Fibroblast of skin of abdomen (primary cell): ENCODE measurements at places on chromosomes 2 and 18.

- DNase-seq: peak; percentile 33
Measured at GRCh38 chr18:28766027-28766426, 589.1 kb upstream of the CDH2 start.

DNA sequence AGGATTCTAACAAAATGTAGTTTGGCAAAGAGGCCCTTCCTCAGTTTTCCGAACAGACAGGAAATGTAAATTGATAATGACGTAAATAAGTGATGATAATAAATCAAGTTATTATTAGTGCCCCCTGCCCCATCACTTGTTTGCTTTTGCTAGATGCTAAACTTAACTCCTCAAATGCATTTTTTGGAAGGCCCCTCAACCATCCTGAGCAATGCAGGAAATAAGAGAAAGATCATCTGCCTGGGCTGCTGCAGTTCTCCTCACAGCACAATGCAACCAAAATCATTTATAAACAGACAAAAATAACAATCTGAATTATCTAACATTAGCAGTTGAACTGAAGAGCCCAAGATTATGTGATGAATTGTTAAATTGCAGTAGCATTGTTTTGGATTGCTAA lies 62.6 kb upstream of the PSMD14 start:
- no peak for DNase-seq

GRCh38 chr18:22681908-22682307 lies 251.2 kb upstream of the RBBP8 start:
- DNase-seq: no peak

GRCh38 chr2:223230352-223230751 lies 178.4 kb downstream of the KCNE4 start:
- no peak for DNase-seq

GRCh38 chr2:201450954-201451291 lies 335 bp downstream of the TRAK2 start:
- DNase-seq: peak; percentile 31

GRCh38 chr18:13382366-13382953 lies 163.9 kb downstream of the LDLRAD4 start:
- DNase-seq: peak; percentile 54

DNA sequence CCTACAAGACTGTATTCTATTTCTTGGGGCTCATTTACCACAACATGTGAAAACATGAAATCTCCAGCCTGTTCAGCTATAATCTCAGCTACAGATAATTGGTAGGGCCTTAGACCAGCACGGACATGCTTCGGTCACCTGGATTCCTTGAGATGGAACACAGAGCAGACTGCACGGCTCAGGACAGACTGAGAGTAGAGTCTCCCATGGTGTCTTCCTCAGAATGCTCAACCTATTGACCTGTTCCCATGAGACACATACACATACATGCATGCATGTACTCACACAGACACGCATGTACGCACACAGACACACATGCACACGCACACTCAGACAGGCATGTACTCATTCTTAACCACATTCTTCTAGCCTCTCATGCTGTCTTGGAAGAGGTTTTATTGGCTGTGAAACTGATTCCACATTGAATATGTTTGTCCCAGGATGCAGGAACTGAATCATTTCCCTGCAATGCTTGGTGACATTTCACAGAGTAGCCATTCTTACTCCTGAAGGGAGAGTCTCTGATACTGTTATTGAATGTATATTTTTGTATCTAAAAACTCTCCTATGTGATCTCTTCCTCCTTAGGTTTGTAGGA lies 23.5 kb upstream of the BZW1 start:
- peak; percentile 76 for DNase-seq

DNA sequence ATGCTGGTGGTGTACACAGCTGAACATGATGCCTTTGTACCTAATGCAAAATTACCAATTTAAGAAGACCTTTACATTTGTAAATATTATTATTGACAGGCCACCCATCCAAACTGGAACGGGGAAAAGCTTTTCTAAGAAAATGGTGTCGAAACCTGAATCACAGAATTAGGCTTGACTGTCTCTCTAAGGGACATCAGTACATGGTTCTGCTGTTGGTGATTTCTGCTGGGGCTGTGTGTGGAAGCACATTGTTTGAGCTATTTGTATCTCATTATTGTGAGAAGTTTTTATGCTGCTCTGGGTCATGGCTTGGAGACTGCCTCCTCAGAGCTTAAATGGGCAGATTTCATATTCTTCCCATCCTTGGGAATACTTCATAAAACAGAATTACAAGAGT lies 420.9 kb upstream of the POU3F3 start:
- no peak for DNase-seq

- peak; percentile 4 for DNase-seq
Measured at GRCh38 chr18:3554091-3554601, 104.2 kb downstream of the TGIF1 start.

DNA sequence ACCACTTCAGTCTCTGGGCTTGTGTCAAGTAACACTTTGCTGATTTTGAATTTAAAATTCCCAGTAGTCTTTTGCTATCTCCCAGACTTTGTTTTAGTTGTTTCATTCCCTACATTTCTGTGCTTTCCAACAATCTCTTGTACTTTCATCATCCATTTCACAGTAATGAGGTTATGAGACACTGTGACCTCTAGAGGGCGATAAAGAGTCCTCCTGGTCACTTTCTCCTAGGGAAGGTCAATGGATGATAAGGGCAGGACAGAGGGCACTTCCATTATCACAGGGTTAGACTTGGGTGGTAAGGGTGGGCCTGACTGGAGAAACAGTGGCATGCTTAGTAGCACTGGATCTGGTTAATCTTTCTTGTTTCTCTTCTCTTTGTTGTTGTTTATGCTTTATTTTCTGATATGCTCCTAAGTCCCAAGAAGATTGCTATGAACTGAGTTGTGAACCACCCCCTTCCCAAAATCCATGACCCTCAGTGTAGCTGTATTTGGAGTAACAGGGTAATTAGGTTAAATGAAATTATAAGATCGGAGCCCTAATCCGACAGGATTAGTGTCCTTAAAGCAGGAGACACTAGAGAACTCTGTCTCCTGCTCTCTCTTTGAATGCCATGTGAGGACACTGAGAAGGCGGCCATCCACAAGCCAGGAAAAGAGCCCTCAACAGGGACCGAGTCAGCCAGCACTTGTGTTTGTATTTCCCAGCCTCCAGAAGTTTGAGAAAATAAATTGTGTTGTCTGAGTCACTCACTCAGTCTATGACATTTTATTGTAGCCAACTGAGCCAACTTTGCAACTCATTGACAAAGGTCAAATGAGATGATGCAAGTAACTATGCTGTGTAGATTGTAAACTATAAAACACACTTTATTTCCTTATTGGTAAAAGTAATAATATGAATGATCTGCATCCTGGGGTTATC lies 779.2 kb downstream of the CNTNAP5 start:
- DNase-seq: peak; percentile 2

GRCh38 chr2:99442837-99443236 lies 47.0 kb downstream of the REV1 start:
- no peak for DNase-seq

GRCh38 chr2:20490300-20491181 lies 43.7 kb downstream of the RHOB start:
- peak; percentile 76 for DNase-seq

DNA sequence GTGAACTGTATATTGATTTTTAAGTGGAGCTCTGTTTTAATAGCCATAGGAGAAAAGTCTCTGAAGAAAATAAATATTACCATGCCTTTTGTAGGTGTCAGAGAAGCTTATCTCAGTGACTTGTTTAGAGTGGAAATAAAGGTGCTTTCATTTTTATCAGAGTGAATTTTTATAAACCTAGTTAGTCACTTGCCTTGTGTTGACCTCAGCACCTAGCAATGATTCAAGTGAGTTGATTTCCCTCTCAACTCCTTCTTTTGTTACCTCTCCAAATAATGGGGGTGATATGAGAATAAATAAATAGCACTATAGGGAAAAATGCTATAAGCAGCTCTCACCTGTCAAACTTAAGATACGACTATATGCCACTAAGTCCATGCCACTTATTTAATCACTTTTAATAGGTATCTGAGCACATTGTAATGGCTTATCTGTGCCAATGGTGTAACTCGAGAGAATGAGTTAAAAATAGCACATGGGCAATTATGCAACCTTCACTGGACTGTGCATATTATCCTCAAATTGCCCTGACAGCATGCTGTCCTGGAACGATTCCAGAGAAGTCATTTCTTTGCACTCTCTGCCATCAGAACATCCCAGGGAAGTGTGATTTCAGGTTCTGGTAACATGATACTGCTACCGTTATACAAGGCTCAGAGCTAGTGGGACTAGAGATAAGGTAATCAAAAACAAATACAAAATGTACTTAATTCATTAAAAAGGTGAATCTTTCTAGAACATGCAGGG lies 290.8 kb downstream of the CCDC85A start:
- DNase-seq: peak; percentile 47
